Neural crest cell (in vitro differentiated cells): ENCODE measurements at places on chromosomes 4 and X. TPM values are rescaled to one million over a fixed set of nuclear protein-coding genes. Genes with fewer than 3 reads are reported as not detected.

The SEPTIN6 gene
- total RNA-seq, result 39.4 and 44.2 TPM in 2 replicates

The DUX4 gene
- not detected in 2 replicates for total RNA-seq

The TMEM35A gene
- total RNA-seq, result 8.7 and 9.1 TPM in 2 replicates

The GPM6B gene
- 119 and 129 TPM in 2 replicates for total RNA-seq

The GAGE12C gene
- total RNA-seq, result not detected in 2 replicates

The FRG2 gene
- not detected in 2 replicates for total RNA-seq

The CRMP1 gene
- total RNA-seq, result 245 and 251 TPM in 2 replicates

The RNF212 gene
- total RNA-seq, result 2.7 and 5.0 TPM in 2 replicates

The PNMA6F gene
- not detected in 2 replicates for total RNA-seq

The MAGEC3 gene
- total RNA-seq, result not detected in 2 replicates

The PNMA5 gene
- not detected in 2 replicates for total RNA-seq

- no peak for DNase-seq
Measured at GRCh38 chr4:58602731-58603359, 1492.7 kb upstream of the IGFBP7 start.

DNA sequence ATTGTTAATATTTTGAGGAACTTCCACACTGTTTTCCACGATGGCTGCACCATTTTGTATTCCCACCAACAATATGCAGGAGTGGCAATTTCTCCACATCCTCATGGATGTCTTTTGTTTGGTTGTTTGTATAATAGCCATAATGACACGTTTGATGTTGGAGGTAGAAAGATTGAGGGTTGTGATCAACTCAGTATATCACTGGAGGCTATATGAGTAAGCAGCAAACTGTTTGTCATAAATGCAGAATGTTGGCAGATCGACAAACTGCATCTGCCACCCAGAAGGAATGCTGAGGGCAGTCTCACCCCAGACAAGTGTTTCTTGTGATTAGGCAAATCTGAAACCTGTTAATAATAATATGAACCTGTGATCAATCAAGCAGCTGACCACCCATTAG, 243.9 kb upstream of the WDFY3 start:
- DNase-seq, result no peak

DNA sequence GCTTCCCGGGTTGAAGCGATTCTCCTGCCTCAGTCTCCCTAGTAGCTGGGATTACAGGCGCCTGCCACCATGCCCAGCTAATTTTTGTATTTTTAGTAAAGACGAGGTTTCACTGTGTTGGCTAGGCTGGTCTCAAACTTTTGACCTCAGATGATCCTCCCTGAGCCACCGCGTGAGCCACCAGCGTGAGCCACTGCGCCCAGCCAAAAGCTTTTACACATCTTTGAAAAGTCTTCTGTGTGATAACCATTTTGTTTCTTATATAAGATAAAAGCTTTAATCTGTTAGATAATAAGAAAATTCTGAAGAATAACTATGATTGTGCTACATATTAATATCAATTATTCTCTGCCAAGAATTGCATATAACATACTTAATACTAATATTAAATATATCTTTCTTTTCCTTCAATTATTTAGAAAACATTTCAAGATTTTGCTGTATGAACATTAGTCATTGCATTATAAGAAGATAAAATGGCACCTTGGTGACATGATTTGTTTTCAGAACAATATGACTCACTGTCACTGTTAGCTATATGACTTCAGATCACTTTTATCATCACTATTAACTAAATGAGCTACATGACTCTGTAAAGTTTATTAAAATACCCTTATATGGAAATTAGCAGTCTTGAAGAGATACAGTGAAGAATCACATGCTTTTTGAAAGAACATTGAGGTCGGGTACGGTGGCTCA, 33.4 kb downstream of the RUFY3 start:
- no peak for DNase-seq

- no peak for DNase-seq
Measured at GRCh38 chr4:164821711-164822110, 55.3 kb upstream of the APELA start.

GRCh38 chr4:94961420-94961819, 203.7 kb downstream of the BMPR1B start:
- no peak for DNase-seq

- DNase-seq, result no peak
Measured at GRCh38 chr4:74755486-74755885, 38.8 kb downstream of the BTC start.

- DNase-seq, result no peak
Measured at GRCh38 chr4:140740422-140740821, 15.8 kb downstream of the TBC1D9 start.

DNA sequence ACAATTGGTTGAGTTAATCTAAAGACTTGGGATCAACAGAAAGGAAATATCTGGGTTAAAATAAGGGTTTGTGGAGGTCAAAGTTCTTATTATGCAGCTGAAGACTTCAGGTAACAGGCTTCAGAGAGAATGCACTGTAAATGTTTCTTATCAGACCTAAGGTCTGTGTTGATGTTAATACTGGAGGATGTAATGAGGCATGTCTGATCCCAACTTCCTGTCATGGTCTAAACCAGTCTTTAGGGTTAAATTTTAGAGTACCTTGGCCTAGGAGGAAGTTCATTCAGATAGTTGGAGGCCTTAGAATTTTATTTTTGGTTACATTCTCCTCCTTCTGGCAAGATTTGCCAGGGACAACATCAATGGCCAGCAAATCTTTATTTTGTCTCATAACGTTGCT, 72.1 kb upstream of the GC start:
- DNase-seq, result no peak

DNA sequence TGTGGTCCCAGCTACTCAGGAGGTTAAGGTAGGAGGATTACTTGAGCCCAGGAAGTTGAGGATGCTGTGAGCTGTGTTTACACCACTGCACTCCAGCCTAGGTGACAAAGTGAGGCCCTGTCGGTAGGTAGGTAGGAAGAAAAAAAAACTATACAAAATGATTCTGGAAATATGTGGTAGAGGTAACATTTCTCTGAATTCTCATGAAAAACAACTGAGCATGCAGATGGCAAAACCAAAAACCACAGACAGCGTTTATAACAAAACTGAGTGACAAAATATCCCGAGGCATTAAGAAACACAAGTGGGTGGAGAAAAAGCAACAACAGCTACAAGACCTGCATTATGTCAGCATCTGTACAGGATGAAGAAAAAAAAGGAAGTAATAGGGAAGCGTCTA, 211.7 kb downstream of the DLG3 start:
- no peak for DNase-seq

DNA sequence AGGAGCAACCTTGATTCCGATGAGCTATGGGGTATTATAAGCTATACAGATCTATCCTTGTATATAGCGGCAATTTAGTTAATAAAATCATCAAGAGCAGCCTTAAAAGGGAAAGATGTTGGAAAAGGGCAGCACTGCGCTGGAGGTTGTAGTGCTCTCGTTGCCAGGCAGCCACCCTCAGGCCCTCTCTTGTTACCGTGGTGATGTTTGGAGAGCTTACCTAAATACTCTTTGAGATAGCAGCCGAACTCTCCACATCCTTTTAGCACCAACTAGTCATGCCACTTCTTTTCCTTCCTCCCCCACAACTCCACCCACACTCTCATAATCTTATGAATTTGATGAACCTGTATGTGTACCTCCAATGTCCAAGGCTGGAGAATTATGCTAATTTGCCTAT, 3.8 kb upstream of the RADX start:
- no peak for DNase-seq

- DNase-seq, result no peak
Measured at GRCh38 chr4:123110685-123111084, 188.3 kb upstream of the NUDT6 start.

DNA sequence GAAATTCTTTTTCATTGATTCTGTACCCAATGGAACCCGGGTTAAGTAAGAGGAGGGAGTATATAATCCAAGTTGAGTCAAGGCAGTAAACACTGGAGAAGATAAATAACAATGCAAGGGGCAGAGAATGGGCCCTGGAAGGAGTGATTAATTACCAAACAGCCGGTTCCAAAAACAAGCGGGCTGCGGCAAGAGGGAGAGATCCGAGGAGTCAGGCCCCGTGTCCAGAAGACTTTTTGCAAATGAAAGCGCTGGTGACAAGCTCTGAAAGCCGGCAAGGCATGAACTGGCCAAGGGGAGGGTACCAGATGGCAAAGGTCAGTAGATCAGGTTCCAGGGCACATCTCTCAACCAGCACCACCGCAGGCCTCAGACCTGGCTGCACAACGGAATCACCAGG, 294.9 kb downstream of the BCOR start:
- DNase-seq, result no peak

GRCh38 chr4:25182937-25183336, 22.7 kb upstream of the SEPSECS start:
- DNase-seq, result no peak

DNA sequence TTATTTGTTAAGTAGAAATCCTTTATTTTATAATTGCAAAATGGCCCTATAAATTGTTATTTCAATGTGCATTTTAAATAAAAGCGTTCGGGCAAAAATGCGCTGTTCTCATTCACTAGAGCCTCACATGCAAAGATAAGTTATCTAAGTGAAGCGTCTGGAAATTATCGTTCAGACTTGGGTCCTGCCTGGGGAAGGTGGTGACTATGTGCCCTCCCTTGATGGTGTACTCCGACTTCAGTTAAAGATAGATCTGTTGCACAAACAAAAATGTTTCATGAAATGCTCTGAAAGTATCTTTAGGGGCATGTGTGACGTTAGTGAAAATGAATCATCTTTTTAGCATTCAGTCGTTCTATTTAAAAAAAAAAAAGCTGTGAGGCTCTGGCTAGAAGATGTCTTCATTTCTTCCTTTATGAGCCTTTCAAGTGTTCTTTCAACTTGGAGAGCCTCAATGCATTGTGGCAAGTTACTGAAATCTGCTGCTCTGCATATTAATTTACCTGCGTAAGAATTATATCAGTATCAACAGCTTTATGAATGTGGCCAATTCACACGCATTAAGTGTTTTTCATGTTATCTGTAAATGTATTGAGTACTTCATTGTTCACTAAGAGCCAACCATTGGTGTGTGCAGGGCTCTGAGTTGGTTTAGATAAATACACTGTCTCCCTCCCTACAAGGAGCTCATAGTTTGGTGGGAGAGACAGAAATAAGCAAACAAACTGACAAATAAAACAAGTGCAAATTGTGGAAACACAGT, 83.0 kb downstream of the AFF1 start:
- DNase-seq, result no peak

GRCh38 chr4:15162465-15163283, 160.4 kb downstream of the CPEB2 start:
- no peak for DNase-seq

- no peak for DNase-seq
Measured at GRCh38 chrX:117508021-117508420, 608.6 kb downstream of the KLHL13 start.

DNA sequence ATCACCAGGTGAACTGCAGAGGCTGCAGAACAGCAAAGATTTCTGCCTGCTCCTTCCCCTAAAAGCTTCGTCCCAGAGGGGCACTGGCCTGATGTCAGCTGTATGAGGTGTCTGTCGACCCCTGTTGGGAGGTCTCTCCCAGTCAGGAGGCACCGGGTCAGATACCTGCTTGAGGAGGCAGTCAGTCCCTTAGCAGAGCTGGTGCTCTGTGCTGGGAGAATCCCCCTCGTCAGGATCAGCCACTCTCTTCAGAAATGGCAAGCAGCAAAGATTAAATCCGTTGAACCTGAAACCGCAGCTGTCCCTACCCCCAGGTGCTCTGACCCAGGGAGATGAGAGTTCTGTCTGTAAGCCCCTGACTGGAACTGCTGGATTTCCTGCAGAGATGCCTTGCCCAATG, 1166.3 kb upstream of the ADGRL3 start:
- no peak for DNase-seq

DNA sequence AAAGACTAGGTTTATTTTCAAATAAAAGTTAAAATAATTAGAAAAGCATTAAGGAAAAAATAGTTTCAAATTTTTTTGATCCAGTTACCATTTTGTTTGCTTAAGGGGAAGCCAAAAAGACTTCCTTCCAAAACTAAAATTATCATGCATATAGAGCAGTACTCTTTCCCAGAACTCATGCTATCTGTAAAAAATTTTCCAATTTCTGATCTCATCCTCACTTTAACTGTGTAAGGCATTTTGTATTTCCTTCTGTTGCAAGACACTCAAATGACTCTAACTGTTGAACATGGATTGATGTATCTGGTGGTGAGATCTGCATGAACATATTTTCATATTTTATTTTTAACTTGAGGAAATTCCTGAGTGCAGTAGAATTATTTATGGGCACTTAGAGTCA, 150.1 kb downstream of the ADAM29 start:
- DNase-seq, result no peak

- DNase-seq, result no peak
Measured at GRCh38 chr4:154152546-154152945, 339.1 kb downstream of the DCHS2 start.

DNA sequence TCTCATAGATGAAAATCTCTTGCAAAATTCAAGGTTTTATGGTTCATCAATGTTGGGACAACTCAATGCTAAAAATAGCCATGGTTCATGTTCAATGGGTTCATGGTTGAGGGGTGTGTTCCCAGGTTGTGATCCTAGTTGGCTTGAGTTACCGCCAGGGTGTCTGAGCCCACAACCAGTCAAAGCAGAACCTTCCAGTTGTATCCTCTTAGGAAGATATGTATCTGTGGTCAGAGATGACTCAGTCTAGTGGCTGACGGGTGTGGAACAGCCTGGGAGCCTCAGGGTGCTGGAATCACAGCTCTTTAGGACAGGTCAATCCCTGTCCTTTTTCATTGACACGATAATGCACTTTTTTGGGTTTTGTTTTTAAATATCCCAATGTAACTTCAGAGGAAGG, 192.3 kb upstream of the NR3C2 start:
- no peak for DNase-seq

DNA sequence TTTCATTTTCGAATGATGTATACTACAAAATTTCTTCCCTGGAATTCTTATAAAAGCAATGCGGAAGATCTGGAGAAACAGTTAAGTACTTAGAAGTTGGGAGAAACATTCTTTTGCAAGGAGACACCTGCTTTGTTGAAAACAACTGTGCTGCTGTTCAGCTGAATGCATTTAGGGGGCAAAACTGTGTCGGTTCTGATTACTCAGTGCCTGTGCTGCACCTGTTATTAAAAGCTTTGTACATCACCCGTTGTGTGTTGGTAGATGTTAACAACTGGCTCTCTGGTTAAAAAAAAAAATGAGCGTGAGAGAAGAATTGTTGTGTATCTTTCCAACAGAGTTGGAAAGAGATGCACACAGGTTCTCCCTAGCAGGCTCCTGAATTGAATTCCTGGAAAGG, 184.1 kb upstream of the HHIP start:
- no peak for DNase-seq

GRCh38 chr4:6257247-6258025, 12.2 kb upstream of the WFS1 start:
- no peak for DNase-seq

GRCh38 chr4:82823062-82823461, 24.5 kb upstream of the SCD5 start:
- no peak for DNase-seq
